ENCODE measurements at places on chromosomes 1 and 21.

DNA sequence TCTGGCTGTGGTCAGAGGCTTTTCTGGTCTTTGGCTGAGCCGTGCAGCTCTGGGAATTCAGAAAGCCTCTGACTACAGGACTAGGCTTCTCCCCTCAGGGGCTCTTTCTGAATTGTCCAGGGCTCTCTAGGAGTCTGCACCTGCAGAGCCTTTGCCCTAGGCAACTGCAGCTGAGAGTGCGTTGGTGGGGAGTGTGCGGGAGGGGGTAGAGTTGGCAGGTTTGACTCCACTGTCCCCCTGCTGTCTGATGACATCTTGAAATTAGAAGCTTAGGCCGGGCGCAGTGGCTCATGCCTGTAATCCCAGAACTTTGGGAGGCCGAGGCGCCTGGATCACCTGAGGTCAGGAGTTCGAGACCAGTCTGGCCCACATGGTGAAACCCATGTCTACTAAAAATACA is 32.9 kb downstream of the KIAA1614 start:
- no peak for DNase-seq

DNA sequence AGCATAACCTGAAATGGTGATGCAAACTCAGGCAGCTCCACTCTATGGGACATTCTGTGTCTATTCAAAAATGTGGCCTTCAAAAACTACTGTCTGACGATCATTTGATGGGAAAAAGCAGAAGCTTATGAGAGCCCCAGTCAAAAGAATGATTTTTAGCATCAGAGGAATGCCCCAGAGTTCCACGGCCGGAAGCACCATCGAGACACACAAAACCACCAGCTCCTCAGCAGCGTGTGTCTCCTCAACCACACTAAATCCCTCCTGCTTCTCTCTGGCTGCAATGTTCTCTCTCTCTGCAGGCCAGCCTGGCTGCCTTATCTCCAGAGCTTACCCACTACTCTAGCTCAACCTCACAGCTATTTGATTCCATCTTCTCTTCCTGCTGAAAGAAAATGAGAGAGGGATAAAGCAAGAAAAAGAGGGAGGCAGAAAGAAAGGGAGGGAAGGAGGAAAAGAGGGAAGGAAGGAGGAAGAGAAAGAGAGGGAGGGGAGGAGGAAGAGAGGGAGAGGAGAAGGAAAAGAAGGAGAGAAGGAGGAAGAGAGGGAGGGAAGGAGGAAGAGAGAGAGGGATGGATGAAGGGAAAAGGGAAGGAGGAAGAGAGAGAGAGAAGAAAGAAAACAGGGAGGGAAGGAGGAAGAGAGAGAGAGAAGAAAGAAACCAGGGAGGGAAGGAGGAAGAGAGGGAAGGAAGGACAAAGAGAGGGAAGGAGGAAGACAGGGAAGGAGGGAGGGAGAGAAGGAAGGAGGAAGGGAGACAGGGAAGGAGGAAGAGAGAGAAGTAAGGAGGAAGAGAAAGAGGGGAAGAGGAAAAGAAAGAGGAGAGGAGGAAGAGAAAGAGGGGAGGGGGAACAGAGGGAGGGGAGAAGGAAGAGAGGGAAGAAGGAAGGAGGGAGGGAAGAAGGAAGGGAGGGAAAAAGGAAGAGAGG is 33.5 kb upstream of the LAPTM5 start:
- no peak for DNase-seq

- no peak for DNase-seq
These were observed 18.6 kb downstream of the DCAF8 start for GRCh38 chr1:160243767-160244166.

DNA sequence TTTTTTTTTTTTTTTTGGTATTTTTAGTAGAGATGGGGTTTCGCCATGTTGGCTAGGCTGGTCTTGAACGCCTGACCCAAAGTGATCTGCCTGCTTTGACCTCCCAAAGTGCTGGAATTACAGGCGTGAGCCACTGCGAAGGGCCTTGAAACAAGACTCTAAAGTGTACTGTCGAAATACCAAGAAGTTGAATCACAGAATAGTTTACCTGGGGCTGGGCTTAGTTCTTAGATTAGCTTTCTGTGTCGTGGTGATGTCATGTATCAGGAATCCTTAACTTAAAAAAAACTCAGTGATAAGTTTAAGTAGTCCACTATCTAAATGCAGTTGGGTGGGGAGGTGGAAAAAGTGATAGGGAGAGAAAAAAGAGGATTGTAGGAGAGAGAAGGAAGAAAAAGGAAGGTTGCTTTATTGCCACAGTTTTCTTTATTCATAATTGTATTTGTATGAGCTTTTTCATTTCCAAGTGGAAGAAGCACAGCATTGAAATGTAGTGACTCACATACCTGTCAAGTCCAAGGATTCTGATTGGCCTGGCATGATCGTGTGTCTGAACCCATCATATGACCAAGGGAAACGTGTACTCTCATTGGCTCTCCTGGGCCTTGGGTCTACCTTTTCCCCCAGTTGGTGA is 13.4 kb downstream of the ITSN1 start:
- DNase-seq = no peak

DNA sequence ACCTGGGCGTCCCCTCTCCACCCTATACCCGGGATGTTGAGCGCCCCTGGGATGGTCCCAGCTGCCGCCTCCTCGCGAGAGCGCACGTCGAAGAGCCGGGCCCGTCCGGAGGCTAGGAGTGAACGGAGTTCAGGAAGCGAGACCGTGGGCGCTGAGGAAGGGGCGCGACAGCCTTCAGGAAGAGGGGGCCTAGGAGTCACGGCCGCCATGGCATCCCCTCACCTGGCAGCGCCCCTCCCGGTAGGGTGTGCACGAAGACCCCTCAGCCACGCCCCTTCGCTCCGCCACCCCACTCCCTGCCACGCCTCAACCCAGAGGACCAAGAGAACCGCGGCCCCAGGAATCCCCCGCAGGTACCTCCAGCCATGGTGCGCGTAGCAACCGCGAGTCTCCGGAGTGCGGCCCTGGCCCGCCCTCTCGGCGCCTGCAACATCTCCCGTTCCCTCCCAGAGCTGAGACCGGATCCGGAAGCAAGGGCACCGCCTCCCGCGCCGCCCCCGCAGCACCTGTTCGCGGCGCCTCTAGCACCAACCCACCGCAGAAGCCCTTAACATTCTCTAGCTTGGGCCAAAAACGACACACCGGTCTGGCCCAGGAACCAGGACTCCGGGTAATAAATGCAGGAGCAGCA is at the start of gene TSTD1:
TSTD1 (minus strand) TSS at position 442 of the 631 bp plus-strand sequence; CDS start at position 367, 75 bp downstream.
- no peak for DNase-seq

- no peak for DNase-seq
These were observed 10.1 kb downstream of the GPATCH2 start for GRCh38 chr1:217620814-217621213.

DNA sequence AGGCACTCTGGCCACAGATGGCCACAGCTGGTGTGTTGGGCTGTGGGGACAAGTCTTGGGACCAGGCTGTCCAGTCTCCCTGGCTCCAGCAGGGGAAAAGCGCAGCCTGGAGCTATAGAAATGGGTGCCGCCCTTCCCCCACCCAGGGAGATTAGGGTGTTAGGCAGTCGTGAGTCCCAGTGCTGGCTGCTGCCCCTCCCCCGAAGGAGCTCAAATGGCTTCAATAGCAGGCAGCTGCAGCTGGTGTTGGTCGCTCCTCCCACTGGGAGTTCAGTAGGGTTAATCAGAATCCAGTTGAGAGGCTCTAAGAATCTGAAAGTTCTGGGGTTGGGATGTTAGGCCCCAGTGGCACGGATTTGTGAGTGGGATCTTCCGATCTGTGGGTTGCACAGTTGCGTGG is 595.6 kb upstream of the PKN2 start:
- DNase-seq = no peak

DNA sequence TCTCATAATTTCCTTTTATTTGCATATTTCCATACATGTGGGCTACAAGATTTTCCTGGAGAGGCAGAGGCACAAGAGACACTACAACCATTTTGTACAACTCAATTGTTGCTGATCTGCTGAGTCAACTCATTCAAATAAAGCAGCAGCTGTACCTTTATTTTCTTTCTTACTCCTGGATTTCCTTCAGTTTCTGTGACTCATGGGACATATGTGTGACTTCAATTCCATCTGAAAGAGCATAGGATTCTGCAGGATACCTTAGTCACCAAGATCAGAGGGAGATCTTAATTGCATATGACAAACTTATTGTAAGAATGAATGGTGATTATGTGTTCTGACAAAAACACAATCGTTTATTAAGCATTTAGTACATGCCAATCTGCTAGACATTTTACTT is 2219.4 kb downstream of the NCAM2 start:
- no peak for DNase-seq

- no peak for DNase-seq
These were observed 170.0 kb downstream of the GRIK3 start for GRCh38 chr1:36864182-36864822.

DNA sequence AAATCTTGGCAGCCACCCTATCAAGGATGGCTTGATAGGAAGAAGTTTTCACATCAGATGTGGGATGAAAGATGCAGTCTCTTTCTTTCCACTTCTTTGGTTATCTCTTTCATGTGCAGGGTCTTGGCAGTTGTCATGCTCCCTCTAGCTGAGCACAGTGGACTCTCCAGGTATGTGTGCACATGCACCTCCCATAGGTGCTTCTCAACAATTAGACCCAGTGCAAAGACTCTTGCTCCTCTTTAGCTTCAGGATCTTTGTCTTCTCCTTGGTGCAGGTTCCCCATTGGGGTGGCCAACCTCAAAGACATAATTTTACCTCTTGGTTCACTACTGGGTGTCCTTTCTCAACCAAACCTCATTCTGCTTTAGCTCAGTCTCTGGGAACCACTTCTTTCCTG is 80.7 kb downstream of the TBX15 start:
- no peak for DNase-seq

DNA sequence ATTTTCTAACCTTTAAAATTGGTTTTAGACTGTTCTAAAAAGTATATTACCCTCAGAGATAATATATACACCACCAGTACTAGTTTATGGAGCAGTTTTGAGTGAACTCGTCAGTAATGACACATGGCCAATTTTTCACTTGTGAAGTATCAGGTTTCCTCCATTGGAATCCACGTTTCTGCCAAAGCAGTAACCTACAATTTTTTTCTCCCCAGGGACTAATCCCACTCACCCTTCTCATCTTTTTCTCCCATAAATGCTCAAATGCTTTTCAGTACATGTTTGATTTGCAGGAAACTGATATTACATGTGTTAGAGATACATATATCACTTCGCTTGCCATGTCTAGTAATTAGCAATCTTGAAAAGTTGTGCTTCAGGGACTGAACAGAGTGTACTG is 94.1 kb downstream of the COL24A1 start:
- no peak for DNase-seq

GRCh38 chr1:235586413-235586812 is 63.2 kb downstream of the GNG4 start:
- no peak for DNase-seq

DNA sequence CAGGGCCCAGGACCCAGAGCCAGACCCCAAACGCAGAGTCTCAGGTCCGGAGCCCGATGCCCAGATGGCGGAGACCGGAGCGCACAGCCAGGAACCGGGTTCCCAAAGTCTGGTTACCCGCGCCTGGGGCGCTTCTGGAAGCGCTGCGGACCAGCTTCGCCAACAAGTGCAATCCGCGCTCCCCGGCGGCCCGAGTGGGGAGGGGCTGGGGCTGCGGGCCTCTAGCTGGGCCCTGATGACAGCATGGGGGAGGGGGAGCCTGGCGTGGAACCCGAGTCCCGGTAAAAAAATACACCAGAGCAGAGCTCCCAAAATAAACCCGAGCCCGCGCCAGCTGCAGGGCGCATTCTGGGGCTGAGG is 494 bp downstream of the NT5C1A start:
- no peak for DNase-seq

Measured in vagina (tissue), 2 donors.